ENCODE measurements at places on chromosomes 4 and X.

GRCh38 chrX:137101273-137101990 is 67.6 kb upstream of the GPR101 start:
- no peak for DNase-seq

GRCh38 chrX:150225756-150226155 is 137.4 kb upstream of the MAMLD1 start:
- no peak for DNase-seq

DNA sequence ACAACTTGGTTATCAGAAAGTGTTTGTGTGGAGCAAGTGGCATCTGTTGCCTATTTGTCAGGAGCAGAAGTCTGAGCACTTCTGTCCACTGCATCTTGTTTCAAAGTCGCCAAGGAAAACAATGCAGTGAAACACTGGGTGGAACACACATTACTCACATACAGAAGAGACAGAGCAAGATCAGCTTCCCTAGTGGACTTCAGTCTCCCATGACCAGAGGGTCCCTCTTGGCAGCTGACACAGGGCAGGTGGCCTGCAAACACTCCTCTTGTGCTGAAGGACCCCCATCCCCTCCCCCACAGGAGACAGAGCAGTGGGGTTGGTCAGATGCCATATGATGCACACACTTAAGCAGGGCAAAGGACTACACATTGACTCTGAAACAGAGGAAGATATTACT is 3.6 kb upstream of the BBS12 start:
- no peak for DNase-seq

DNA sequence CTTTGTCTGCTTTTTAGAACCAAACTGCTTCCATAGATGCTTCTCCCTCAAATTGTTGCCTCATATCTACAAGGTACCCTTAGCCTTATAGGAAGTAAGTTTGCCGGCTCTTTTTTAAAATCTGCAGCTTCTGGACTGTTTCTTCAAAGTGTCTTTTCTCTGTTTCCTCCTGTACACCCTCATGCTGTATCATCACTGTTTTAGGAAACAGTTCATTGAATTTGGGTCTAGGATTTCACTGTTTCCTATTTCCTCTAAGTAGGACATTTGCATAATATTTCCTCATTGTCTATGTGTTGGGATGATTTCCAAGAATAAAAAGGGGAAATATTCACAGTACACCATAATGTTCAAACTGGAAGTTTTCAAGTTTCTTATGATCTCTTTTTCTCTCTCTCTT is 43.0 kb downstream of the BANK1 start:
- DNase-seq, result no peak

- DNase-seq, result no peak
These were observed 327.4 kb downstream of the PPP3CA start for GRCh38 chr4:101019941-101020401.

- peak; percentile 78 for DNase-seq
These were observed 104.0 kb downstream of the FAM53A start for GRCh38 chr4:1579901-1580691.

DNA sequence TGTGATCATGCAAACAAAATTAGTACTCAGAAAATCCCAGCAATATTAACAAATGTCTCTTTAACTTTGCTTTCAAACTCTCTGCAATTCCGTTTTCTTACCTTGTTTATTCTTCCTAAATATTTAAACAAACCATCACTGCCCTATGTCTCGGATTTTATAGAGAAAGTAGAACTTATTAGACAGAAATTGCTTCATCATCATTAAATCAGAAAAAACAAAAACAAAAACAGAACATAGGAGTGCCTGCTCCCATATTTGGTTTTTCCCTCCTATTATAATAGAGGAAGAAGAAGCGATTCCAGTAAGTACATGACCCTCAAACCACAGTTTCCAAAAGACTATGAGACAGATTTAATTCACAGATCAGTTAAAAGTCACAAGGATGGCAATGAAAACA is 1228.0 kb downstream of the RPA4 start:
- no peak for DNase-seq

DNA sequence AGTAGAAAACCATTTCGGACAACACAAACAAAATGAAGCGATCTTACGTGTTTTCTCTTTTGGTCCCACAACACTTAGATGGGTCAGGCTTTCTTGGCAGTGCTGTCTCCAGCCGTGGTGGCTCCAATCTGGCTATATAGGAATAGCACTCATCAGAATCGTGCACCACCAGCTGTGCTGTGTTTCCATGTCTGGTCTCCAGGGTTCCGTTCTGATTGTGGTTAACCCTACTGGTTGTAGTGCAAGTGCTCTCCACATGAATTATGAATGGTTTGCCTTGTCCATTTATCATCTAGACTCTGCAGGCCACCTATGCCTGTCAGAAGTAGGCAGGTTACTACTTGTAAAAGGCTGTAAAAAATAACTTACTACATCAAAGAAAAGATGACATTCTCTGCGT is 536.3 kb downstream of the IQCM start:
- DNase-seq, result no peak

- DNase-seq, result no peak
These were observed 10.1 kb downstream of the XAGE5 start for GRCh38 chrX:52821079-52821760.

GRCh38 chrX:119682019-119682989 is 10.7 kb downstream of the SEPTIN6 start:
- DNase-seq, result no peak

DNA sequence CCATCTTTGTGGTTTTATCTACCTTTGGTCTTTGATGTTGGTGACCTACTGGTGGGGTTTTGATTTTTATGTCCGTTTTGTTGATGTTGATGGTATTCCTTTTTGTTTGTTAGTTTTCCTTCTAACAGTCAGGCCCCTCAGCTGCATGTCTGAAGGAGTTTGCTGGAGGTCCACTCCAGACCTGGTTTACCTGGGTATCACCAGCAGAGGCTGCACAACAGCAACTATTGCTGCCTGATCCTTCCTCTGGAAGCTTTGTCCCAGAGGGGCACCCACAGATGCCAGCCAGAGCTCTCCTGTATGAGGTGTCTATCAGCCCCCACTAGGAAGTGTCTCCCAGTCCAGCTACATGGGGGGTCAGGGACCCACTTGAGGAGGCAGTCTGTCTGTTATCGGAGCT is 199.3 kb upstream of the WDFY3 start:
- no peak for DNase-seq

DNA sequence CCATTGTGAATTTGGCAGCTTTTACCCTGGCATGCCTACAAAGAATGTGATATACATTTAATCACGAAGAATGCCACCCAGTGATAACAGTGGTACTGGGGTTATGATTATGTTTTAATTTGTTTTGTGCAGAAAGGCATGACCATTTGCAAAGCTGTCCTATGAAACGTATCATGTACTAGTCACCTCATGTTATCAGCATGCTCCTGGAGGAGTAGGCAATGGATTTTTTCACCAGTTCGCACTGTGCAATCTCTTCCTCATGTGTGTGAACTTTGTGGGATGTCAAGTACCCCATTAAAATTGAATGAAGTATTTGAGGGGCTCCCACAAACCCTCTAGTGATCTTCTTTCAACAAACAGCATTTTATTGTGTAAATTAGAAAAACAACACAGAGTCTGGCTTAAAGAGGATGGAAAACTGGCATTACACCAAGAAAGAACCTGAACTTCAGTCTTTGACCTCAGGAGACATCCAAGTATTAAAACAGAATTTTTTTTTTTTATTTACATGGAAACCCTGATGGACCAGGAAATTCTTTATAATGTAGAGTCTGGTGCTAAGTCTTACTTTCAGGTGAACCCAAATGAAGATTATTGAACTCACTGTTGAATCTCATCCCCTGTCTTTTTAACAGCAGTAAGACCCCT is 200.6 kb upstream of the PGRMC2 start:
- no peak for DNase-seq

GRCh38 chrX:77892887-77893286 is 2.3 kb downstream of the MAGT1 start:
- no peak for DNase-seq

DNA sequence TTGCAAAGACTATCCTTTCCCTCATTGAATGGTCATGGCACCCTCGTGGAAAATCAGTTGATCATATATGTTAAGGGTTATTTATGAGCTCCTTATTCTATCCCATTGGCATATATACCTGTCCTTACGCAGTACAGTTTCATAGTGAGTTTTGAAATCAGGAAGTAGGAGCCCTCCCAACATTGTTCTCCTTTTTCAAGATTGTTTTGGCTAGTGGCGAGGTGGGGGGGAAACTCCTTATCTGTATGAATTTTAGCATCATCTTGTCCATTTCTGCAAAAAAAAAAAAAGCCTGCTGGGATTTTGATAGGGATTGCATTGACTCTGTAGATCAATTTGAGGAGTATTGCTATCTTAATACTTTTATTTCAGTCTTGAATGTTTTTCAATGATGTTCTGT is 2.5 kb upstream of the USP9X start:
- DNase-seq, result no peak

- DNase-seq, result no peak
These were observed 207.3 kb upstream of the CXorf51B start for GRCh38 chrX:146602246-146602645.

DNA sequence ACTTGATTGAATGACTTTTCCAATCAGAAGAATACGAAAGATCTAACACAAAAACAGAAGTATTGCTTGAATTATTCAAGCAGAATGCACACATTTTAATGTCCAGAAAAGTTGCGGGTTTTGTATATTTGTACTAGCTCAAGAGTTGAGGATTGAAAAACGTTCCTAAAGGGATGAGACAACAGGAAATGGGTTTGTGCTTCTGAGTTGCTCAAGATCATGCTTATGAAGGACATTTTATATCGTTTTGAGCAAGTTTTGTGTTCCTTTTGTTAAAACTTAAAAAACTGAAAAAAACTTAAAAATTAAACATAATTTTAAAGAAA is 353 bp upstream of the SMIM10 start:
- DNase-seq, result no peak

GRCh38 chr4:3792813-3793212 is 26.6 kb downstream of the ADRA2C start:
- DNase-seq, result no peak

GRCh38 chr4:81663368-81663767 is 191.7 kb upstream of the RASGEF1B start:
- no peak for DNase-seq

DNA sequence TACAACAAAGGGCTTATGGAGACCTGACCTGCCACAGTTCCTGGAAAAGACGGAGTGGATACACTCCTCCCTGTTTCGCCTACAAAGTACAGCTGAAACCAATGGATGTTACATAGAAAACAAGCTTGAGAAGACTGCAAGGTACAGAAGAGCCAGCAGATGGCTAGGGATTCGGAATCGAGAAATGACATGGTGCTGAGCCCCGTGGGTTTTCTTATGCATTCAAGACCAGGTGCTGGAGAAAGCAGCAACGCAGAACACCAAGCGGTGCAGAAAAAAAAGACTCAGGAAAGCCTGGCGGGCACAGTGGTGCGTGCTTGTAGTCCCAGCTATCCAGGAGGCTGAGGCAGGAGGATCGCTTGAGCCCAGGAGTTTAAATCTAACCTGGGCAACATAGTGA is 13.8 kb downstream of the TIMM17B start:
- no peak for DNase-seq

- DNase-seq, result no peak
These were observed 103.5 kb downstream of the SMIM20 start for GRCh38 chr4:26017531-26017930.

DNA sequence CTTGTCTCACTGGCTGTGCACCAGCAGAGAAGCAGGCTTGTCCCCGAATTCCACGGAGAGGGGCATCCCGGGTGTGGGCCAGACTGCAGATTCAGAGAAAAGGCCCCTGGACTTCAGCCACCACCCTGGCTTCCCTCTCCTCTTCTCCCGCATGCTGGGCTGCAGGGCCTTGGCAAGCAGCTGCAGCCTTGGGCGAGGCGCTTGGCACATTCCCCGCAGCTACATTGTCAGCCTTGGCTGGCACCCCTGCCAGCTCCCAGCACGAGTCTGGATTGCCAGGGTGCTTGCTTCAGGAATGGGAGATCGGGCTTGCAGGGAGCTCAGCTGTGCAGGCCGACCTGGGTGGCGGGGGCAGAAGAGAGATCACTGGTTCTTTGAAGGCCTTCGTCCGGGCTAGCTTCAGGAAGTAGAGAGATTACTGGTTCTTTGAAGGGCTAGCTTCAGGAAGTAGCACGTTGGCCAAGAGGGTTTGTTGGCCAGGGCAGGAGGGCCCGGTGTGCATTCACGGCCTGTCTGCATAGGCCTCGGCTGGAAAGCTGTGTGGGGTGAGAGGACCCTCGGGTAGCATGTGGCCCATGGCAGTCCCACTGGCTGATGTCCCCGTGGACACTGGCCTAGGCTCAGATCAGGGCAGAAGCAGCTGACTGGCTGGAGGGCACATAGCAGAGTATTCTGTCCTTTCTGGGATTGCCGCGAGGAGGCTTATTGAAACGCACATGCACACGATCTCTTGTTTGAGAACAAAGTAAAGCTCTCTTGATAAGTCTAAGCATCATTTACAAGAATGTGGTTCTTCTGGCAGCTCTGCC is 2.7 kb downstream of the ABCD1 start:
- no peak for DNase-seq

DNA sequence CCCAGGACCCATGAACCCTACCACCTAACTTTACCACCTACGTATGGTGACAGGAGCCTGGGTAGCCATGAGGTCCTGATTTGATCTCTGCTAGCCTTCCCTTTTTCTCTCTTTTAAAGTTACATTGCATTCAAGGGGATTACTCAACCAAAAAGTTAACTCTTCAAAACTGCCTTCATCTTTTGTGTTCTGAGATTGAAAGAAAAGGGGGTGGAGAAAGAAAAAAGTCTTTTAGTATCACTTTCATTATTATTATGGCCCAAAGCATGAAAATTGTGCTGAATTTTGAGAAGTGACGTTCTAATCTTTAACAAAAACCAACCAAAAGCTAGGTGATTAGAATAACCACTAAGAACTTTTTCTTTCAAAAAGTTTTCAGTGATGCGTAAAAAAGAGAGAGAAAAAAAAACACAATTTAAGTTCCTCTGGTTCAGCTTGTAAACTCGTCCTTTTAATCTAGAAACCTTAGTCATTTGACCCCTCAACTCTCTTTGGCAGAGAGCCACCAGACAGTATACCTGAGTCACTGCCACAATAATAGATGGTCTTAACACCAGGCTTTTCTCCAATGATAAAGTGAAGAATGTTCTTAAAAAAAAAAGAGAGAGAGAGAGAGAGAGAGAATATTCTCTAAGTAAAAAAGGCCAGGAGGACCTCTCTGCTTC is 347.4 kb upstream of the FGF13 start:
- DNase-seq, result no peak

DNA sequence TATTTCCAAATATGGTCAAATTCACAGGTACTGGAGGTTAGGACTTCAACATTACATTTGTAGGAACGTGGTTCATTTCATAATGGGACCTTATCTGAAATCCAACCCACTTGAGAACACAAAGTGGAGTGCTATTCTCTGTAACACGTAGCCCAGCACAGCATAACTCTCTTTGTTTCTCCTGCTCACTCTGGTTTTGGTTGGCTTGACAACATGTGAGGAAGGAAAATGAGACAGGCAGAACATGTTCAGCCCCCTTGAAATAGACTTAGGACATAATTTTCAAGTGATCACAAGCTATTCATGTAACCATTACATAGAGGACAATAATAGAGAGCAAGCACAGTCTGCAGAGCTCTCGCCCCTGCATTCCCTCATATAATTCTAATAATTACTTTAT is 115.1 kb upstream of the SMIM10 start:
- DNase-seq, result no peak

GRCh38 chr4:178198691-178199090 is 756.5 kb upstream of the AGA start:
- DNase-seq, result no peak

Measured in stimulated activated CD8-positive, alpha-beta memory T cell treated with anti-CD3 and anti-CD28 coated beads, Interleukin-2, amount 100 ng/mL, for 48 hours (primary cell).